ENCODE measurements at places on chromosomes 12 and 14. TPM values are rescaled to one million over a fixed set of nuclear protein-coding genes. Genes with fewer than 3 reads are reported as not detected.

The FICD gene
- 10.3 TPM for total RNA-seq

The CAPS2 gene
- 9.0 TPM for total RNA-seq

The MDGA2 gene
- total RNA-seq = not detected

DNA sequence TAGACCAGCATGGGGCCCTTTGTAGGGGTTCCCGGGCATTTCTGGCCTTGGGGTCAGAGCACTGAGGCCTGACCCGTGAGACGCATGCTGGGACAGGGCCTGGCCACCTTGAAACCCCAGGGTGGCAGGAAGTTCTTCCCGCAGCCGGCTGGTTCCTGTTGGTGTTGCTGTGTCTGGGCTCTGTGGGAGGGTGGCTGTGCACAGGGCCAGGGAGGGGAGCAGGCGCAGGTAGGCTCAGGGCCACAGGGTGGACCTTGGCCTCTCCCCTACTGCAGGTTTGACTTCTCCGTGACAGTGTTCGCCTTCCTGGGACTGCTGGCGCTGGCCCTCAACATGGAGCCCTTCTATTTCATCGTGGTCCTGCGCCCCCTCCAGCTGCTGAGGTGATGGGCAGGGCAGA, 48.2 kb downstream of the SLC8B1 start:
- H3K27ac ChIP-seq = no peak overlapping the region
- peaks cover 75% of the 10 kb centered on the region for H3K36me3 ChIP-seq
- H3K4me3 ChIP-seq = no peak overlapping the region
- no peak for DNase-seq
- H3K4me1 ChIP-seq = no peaks in the 10 kb centered on the region

DNA sequence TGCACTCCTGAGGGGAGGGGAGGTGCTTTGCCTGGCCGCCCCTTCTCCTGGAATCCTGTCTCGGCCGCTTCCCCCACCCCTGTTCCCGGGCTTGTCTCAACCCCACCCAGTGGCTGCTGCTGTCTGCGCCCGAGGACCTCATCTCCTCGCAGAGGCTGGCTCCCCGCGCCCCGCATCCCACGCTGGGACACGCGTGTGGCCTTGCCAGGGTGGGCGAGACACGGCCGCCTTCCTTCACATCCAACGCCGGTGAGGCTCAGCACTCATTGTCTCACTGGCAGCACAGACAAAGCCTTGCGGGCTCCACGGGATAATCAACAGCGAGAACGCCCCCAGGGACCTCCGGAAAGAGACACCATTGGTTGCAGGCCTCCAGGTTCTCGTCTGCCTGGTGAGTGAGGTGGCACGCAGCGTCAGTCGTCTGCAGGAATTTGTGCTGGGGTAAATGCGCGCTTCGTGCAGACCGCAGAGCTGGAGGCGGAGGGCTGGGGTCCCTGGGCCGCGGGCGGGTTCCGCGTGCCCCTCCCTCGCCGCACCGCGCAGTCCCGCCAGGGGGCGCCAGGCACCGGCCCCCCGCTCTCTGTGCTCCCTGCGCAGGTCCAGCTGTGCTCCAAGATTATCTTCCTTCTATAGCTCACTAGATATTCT, 26.8 kb downstream of the CCDC177 start:
- H3K27ac ChIP-seq = no peak overlapping the region
- peaks cover 3% of the 10 kb centered on the region for H3K4me1 ChIP-seq
- H3K27me3 ChIP-seq = peaks cover 28% of the 10 kb centered on the region
- DNase-seq = no peak

DNA sequence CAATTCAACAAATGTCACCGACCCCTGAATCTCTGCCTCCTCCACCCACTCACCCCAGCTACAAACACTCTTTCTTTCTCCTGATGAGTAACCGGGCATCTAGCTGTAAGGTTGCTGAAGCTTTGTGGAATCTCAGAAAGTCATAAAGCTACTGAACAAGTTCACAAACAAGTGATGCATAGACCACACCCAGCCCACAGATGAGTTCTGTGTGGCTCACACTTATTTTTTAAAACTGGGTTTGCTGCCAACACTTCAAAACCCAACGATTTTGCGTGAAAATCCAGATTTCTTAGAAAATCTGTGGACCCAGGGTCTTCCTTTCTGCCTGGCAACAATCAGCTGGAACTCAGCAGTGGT, 96.1 kb downstream of the APAF1 start:
- H3K36me3 ChIP-seq = peaks cover under 1% of the 10 kb centered on the region
- H3K27ac ChIP-seq = no peak overlapping the region
- peaks cover 12% of the 10 kb centered on the region for H3K27me3 ChIP-seq
- no peak for DNase-seq
- no peak overlapping the region for H3K4me3 ChIP-seq

DNA sequence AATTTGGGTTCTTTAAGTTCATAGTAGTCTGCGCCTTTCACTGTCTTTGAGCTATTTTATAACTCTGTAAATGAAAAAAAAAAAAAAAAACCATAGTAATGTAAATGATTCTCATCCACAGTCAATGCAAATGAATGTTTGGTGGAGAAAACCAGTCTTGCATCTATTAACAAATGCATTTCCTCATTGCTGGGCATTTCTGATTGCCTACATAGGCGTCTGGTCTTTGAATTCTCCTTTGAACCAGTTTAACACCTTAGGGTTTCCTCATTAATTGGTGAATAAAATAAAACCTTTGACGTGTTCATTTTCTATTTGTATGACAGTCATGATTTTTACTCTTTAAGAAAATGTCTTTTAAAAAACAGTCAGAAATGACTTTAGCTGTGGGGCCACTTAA, 114.8 kb downstream of the C12orf75 start:
- H3K27me3 ChIP-seq = no peaks in the 10 kb centered on the region
- no peak for DNase-seq
- no peaks in the 10 kb centered on the region for H3K4me1 ChIP-seq

- no peaks in the 10 kb centered on the region for H3K4me1 ChIP-seq
- H3K27me3 ChIP-seq = peaks cover 6% of the 10 kb centered on the region
- H3K27ac ChIP-seq = no peak overlapping the region
- H3K4me3 ChIP-seq = no peak overlapping the region
Measured at GRCh38 chr12:108117163-108117849, 11.8 kb upstream of the WSCD2 start.

DNA sequence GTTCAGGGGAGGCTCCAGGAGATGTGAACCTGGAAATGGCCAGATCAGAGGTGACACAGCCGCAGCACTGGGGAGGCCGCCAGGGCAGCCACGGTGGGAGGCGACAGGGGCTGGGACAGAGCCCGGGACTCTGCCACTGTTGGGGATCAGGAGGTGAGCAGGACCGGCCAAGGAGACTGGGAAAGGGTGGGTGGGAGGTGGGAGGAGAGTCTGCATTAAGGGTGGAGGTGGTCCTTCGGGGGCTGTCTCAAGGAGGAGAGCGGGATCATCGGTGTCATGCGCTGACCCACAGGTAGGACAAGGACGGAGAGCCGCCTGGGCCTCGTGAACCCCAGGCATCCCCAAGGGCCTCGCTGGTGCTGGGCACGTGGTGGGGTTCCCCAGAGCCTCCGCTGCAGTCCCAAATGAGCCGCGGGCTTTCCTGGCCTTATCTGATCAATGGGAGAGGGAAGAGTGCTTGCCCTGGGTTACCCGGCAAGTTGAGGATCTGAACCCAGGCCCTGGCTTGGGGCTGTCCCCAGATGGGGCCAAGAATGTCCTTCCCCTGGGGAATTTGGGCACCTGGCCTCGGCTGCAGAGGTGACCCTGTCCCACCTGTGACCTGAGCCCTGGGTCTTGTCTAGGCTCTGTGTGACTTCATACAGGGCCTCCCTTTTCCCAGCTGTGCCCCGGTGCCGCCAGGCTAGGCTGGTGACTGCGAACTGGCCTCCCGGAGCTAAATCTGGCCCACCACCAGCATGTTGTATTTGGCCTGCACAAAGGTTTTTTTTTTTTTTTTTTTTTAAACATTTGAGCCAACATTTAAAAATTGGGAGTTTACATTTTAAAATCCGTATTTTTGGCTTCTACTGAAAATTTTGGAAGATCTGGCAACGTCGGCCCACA, 13.2 kb downstream of the BEGAIN start:
- peaks cover 46% of the 10 kb centered on the region for H3K27me3 ChIP-seq
- H3K27ac ChIP-seq = no peak overlapping the region
- no peak for DNase-seq
- H3K4me3 ChIP-seq = no peak overlapping the region
- no peaks in the 10 kb centered on the region for H3K36me3 ChIP-seq
